Aorta (tissue), 5 donors: ENCODE measurements at places on chromosomes 5 and 9. TPM values are rescaled to one million over a fixed set of nuclear protein-coding genes. Genes with fewer than 3 reads are reported as not detected.

- H3K4me3 ChIP-seq = no peak overlapping the region
- H3K27me3 ChIP-seq = no peaks in the 10 kb centered on the region
- peak; percentile 64 for DNase-seq
Measured at GRCh38 chr9:696332-697323, 144.9 kb upstream of the DMRT1 start.

- H3K27me3 ChIP-seq = no peaks in the 10 kb centered on the region
- no peak overlapping the region for H3K4me3 ChIP-seq
- DNase-seq = no peak
- no peak overlapping the region for H3K27ac ChIP-seq
- H3K36me3 ChIP-seq = no peaks in the 10 kb centered on the region
Measured at GRCh38 chr5:155406815-155407214, 393.3 kb downstream of the KIF4B start.

DNA sequence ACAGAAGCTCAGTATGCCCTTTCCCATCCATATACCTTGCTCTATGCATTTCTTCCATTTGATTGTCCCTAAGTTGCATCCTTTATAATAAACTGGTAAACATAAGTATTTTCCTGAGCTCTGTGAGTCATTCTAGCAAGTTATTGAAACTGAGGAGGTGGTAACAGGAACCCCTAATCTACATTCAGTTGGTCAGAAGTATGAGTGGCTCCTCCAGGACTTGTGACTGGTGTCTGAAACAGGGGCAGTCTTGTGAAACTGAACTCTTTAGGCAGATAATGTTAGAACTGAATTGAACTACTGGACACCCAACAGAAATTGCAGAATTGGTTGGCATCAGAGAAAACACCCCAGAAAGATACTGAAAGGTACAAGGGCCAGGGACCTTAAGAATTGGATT, 133.1 kb upstream of the POU5F2 start:
- H3K4me1 ChIP-seq = no peaks in the 10 kb centered on the region
- no peak for DNase-seq
- H3K36me3 ChIP-seq = no peaks in the 10 kb centered on the region
- H3K4me3 ChIP-seq = no peak overlapping the region
- H3K27me3 ChIP-seq = no peaks in the 10 kb centered on the region

SLCO6A1 gene
- not detected for total RNA-seq

- no peaks in the 10 kb centered on the region for H3K36me3 ChIP-seq
- H3K27ac ChIP-seq = no peak overlapping the region
- no peaks in the 10 kb centered on the region for H3K27me3 ChIP-seq
- no peak overlapping the region for H3K4me3 ChIP-seq
- no peak for DNase-seq
Measured at GRCh38 chr5:176737746-176738636, 72.4 kb upstream of the UNC5A start.

TSLP gene
- 2.5 TPM for total RNA-seq

GRCh38 chr9:73167614-73168013, 15.9 kb downstream of the ANXA1 start:
- H3K4me3 ChIP-seq = no peak overlapping the region
- DNase-seq = no peak
- no peaks in the 10 kb centered on the region for H3K4me1 ChIP-seq
- H3K27me3 ChIP-seq = no peaks in the 10 kb centered on the region
- peaks cover 8% of the 10 kb centered on the region for H3K36me3 ChIP-seq
